CD4-positive, alpha-beta T cell treated with Interleukin-21 for 1 hour (primary cell): ENCODE measurements at places on chromosomes 12 and 14.
A peak's percentile ranks its signal among the peaks of the same experiment; 100 is the strongest.

- no peak for DNase-seq
Observed at GRCh38 chr14:61406198-61406597, 84.8 kb downstream of the PRKCH start.

GRCh38 chr14:56126637-56126913 is 8.4 kb downstream of the PELI2 start:
- no peak for DNase-seq

- DNase-seq = no peak
Observed at GRCh38 chr14:89143595-89143994, 273.4 kb downstream of the FOXN3 start.

DNA sequence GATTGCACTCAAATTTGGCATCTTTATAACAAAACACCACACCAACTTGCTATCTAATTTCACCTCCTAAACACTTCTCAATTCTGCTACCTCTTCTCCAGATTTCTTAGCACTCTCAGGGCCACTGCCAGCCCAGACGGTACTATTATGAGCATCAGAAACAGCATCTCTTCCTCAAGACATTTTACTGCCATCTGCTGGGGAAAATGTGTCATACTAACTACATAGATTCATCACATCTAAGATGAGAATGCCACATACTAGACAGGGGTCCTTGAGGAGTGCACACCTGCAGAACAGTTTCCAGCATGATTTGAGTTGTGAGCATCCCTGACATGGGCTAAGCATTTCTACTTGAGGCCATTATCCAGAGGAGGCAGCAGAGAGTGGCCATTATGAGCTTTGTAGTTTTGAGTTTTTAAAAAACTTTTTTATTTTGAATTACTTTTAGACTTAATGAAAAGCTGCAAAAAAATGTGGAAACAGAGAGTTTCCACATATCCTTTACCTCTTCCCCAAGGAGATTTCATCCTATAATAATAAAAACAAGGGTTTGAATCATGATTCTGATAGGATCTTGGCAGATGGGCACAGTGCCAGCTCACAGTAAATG is 15.1 kb upstream of the GRIP1 start:
- peak; percentile 58 for DNase-seq
